Myocyte (in vitro differentiated cells): ENCODE measurements at places on chromosomes 3 and 15. TPM values are rescaled to one million over a fixed set of nuclear protein-coding genes. Genes with fewer than 3 reads are reported as not detected.

- DNase-seq = no peak
Measured at GRCh38 chr3:189586941-189587663, 44.1 kb upstream of the TP63 start.

GRCh38 chr3:153219146-153219545 lies 57.1 kb downstream of the RAP2B start:
- DNase-seq = no peak

DNA sequence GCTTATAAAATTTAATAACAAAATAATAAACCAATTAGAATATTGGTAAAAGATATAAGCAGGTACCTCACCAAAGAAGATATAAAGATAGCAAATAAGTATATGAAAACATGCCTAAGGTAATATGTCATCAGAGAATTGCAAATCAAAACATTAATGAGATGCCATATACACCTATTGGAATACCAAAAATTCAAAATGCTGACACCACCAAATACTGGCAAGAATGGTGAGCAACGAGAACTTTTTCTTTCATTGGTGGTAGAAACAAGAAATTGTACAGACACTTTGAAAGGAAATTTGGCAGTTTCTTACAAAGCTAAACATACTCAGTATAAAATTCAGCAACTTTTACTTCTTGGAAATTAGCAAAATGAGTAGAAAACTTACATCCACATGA lies 346.9 kb upstream of the ROBO1 start:
- no peak for DNase-seq

DNA sequence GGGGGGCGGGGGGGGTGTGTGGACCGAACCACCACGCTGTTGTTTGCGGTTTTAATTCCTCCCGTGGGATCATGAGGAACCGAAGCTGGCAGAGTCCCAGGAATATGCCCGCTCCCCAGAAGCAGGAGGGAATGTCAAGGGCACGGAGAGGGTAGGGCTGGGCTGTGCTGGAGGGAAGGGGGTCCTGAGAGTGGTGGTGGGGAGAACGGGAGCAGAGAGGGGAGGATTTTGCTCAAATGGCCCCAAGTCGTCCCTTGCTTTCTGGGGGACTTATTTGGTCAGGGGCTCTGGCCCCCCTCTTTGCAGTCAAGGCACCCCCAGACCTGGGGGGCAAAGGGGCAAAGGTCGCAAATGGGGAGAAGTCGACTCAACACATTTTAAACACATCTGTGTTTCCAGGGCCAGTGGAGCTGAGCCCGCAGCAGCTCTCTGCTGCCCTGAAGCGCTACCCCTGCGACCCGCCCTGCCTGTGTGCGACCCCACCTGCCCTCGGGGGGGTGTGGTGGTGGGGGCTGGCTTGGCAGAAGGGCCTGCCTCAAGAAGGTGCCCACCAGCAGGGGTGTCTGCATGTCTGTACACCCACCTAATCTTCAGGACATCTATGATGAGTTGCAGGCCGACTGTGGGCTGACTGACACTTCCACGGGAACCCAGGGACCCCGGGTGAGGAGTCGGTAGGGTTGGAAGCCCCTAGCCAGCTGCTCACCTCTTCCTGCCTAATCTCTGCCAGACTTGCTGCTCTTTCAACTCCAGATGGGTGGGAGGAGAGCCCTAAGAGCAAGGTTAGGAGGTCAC lies 602 bp upstream of the ATP2B2 start:
- no peak for DNase-seq

DNA sequence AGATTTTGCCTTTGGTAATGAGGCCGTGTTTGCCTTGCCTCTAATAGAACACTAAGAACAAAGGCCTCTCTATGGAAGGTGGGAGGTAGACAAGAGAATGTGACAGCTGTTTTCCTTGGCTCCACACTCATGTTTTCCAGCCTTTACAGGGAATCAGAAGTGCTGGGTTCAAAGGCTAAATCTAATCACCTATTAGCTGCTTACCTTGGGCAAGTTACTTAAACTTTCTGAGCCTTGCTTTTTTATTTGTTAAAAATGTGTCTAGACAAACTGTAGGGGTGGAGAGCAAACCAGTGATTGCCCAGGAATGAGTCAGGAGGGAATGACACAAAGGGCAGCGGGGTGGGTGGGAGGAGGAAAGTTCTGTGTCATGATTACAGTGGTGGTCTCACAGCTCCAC lies 179.0 kb downstream of the P3H2 start:
- peak; percentile 26 for DNase-seq

- DNase-seq = no peak
Measured at GRCh38 chr15:61524545-61524944, 295.4 kb upstream of the RORA start.

DNA sequence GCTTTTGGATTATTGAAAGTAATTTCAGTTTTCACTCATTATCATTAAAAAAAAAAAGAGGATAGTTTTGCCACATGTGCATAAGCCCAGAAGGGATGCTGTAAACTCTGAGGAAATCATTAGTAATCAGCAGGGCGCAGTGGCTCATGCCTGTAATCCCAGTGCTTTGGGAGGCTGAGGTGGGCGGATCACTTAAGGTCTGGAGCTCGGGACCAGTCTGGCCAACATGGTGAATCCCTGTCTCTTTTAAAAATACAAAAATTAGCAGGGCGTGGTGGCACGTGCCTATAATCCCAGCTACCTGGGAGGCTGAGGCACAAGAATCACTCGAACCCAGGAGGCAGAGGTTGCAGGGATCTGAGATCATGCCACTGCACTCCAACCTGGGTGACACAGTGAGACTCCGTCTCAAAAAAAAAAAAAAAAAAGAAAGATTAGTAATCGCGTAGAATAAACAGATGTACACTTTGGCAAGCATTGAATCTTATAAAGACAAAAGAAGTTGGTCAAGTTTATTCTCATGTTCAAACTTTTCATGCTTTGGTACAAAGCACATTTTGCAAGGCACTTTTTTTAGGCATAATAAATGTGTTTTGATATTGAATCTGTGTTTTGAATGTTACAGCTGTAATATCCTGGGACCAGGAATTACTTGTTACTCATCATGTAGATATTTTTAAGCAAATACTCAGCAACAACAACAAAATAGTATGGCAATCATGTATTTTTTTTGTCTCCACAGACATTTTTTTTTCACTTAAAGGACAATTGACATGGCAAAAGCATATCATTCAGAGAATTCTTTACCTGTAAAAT lies 93.2 kb upstream of the AGTR1 start:
- DNase-seq = peak; percentile 46

AP3B2 gene
- not detected in 2 replicates for total RNA-seq

ZIC1 gene
- 30.7 and 31.7 TPM in 2 replicates for total RNA-seq

HIGD2B gene
- not detected in 2 replicates for total RNA-seq
